ENCODE measurements at places on chromosomes 3 and 15.

- no peak for DNase-seq
These were observed 4.4 kb downstream of the LAMP3 start for GRCh38 chr3:183158113-183158512.

DNA sequence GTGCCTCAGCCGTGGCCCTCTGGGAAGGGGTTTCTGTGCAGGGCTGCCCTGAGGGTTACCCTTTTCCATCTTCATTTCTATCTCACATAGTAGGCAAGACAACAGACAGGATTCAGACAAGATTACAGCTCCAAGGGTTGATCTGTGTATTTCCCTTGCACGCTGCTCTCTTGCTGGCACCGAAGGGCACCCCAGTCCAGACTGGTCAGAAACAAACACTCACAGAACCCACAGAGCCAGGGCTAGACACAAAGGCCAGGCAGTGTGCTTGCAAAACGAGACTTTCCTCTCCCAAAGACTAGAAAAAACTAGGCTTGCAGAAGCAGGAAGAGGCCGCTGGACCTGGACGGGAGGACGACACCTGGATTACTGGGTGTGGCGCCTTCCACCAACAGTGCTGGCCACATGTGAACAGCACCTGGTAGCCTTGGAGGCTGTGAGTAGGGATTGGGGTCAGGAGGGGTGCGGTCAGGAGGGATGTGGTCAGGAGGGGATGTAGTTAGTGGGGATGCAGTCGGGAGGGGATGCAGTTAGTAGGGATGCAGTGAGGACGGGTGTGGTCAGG, 96.8 kb downstream of the BDH1 start:
- no peak for DNase-seq

- no peak for DNase-seq
These were observed 117.3 kb upstream of the LYSMD4 start for GRCh38 chr15:99850517-99850916.

GRCh38 chr3:72462595-72463011, 385.6 kb downstream of the SHQ1 start:
- DNase-seq: no peak

DNA sequence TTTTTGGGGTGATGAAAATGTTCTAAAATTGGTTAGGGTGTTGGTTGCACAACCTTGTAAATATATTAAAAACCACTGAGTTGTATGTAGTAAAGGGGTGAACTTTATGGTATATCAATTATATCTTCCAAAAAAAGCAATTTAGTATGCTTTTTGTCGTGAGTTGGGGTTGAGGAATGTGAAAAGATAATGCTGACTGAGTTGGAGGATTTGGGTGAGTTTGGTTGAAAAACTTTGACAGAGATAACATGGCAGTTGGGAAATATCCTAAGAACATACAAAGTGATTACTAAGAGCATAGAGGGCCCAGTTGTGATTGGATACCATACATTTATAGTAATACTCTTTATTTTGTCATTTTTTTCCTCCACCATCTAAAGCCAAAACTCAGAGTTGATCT, 33.6 kb downstream of the HMG20A start:
- no peak for DNase-seq

GRCh38 chr3:122982216-122983185, 45.1 kb downstream of the SEMA5B start:
- no peak for DNase-seq

DNA sequence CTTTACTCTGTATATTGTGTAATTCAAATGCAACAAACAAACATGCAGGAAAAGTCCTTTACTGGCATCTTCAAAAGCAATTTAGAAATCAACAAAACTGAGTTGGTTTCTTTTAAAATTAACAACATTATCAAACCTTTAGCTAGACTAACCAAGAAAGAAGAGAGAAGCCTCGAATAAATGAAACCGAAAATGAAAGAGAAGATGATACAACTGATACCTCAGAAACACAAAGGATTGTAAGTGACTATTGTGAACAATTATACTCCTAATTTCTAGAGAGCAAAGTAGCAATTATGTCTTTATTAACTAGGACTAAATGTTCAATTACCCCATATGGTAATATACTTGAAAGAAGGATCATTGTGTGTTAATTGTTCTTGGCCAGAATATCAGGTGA, 49.2 kb upstream of the P3H2 start:
- DNase-seq: no peak

- no peak for DNase-seq
These were observed 46.5 kb upstream of the LIMD1 start for GRCh38 chr3:45547764-45548680.

- DNase-seq: no peak
These were observed 157.3 kb downstream of the LIPC start for GRCh38 chr15:58589047-58589446.

DNA sequence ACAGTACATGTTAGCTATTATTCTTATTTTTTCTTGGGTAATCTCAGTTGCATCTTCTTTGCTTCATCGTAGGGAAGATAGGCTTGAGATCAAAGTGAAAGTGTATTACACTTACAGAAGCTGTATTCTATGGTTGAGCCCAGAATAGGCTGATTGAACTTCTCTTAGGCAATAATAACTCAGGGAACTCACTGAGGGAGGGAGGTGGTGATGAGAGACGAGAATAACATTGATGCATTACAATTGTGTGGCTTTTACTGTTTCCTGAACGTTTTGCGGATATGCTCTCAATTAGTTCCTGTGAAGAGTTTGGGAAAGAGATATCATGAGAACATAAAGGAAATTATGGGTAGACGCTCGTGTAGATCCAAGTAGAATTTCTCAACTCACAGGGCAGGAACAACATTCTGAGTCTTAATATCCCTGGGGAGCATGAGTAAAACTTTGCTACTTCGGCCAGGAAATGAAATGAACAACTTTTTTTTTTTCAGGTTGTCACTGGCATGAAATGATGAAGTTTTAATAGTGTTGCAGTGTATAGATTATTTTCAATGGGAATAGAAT, 302.2 kb downstream of the TUSC7 start:
- DNase-seq: no peak

DNA sequence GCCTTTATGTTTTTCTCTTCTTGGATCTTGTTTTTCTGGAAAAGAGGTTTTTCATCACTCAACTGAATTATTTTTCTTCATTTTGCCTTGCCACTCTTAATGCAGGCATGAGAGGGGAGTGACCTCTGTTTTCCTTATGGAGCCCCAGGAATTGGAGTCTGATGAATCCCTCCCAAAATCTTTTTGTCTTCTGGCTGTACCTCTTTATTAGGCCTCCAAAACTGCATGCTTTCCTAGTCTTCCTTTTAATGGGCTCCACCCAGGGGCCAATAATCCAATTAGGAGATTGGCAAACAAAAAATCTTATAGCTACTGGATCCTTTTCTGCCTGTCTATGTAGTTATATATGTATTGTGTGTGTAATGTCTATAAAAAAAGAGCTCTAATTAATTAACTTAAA, 192.4 kb upstream of the PEX5L start:
- no peak for DNase-seq

- no peak for DNase-seq
These were observed 24.9 kb downstream of the CXCR6 start for GRCh38 chr3:45968149-45968548.

DNA sequence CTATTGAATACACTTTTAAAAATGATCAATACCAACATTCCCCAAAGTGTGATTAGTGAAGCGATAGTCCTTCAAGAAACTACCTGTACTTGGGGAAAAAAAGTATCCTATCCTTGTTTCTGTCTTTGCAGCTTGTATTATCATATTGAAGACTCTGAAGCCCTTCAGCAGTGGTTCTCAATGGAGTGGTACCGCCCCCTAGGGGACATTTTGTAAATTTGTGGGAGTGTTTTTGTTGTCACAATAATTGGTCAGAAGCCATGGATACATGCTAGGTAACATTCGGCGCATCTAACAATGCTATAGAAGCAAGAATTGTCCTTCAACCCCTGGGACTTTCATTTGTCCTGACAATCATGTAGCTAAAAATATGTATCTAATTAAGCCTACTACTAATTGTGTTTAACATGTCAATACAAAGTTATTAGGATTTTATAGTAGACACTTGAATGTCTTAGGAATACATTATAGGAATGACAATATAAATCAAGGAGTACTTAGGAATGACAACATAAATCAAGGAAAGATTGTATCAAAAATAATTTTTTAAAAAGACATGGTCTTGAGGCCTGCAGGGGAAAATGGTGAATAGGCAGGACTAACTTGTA, 53.7 kb downstream of the NMD3 start:
- no peak for DNase-seq

DNA sequence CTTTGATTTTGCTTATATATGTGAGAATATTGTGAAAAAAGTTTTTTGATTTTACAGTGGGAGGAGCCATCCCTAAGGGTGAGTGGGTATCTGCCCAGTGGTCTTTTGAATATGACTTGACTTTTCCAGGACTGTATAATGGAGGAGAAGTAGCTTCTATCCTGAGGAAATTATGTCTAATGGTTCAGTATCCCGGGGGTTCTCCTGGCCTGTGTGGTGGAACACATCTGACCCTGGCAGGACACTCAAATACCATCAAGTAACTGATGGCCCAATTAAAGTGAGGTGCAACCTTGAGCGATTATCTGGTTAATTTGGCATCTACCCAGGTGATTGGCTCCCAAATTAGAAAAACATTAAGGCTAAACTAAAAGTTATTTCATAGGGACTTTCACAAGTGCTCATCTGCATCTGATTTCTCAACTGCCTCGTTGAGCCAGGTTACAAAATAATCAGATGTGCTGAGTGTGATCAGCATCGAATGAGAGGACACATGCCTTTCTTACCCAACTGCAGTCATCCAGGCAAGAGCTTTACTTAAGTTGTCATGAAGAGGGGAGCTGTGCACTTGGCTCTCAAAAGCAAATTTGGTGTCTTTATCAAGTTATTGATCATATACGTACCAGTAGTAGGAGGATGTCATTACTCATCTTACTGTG, 201.4 kb downstream of the IL5RA start:
- no peak for DNase-seq

DNA sequence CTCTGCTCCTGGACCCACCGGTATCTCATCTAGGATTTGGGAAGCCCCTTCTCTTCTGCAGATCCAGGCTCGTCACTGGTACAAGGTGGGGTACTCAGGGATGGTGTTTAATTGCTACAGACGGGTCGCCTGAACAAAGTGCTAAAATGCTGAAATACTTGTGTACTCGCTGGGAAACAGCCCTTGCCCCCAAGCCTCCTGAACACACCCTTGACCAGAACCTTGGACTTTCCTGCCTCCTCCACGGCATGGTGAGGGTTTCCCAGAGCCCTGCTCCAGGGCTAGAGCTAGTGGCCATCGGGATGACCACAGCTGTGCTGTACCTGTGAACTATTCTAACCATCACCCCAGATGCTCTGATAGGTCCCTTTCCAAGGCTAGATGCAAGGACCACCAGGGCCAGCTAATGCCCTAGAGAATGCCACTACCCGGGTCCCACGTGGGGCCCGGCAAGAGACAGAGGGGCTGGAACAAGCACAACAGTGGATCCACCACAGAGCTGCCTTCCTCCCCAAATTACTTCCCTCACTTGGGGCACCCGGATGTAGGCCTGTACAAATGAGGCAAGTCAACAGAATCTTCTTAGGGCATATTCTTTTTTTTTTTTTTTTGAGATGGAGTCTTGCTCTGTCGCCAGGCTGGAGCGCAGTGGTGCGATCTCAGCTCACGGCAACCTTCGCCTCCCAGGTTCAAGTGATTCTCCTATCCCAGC, 267.3 kb downstream of the FOXP1 start:
- DNase-seq: no peak

DNA sequence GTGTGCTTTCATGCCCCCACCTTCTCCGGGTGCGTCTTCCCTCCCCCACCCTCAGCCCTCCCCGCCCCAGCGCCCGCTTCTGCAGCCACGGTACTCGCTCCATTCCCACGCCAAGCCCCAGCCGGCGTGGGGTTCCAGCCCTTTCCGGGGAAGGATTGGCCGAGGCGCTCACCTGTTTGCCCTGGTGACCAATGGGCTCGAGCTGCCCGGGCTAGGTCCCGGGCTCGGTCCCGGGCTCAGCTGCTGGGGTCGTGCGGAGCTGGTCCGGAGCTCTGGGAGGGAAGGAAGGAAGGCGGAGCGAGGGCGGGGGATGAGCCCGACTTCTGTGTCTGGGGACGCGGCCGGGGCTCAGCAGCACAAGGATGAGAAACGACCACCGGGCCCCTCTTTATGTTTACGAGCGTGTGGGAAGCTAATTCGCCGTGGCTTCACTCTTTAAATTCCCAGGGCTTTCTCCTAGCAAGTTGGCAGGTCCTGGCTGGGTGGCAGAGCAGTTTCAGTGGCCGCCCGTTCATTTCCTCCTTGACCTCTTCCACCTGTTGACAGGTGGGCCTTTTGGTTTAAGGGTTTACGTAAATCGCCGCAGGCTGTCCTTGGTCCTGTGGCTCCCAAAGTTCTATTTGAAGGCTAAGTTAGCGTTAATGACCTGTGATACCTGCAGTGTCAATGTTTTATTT, at the start of gene IGSF10:
Gene IGSF10, minus strand, starts transcription at position 288 of the 677 bp plus-strand sequence. CDS start 2,352 bp downstream, outside the sequence.
- peak; percentile 52 for DNase-seq

DNA sequence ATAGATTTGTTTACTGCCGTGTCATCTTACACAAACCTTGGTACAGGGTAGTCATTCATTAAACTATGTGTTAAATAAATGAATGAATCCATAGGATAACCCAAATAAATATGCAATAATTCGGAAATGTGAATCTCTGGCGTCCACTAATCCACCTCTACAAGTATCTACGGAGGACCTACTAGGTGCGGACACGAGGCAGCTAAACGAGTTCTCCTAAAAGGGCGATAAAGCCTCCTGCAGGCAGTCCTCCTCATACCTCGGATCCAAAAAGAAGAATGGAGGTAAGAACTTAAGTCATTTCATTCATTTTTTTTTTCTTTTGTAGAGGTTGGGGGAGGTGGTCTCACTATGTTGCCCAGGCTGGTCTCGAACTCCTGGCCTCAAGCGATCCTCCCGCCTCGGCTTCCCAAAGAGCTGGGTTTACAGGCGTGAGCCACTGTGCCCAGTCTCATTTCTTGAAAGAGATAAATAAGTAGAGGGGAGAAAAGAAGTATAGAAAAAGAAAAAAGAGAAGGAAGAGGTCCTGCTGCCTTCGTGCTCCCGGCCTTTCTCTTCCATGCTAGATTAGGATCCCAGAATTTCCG, 706 bp upstream of the RPL35A start:
- DNase-seq: no peak

GRCh38 chr3:45055032-45055410, 28.9 kb downstream of the CLEC3B start:
- no peak for DNase-seq

- no peak for DNase-seq
These were observed 61.4 kb downstream of the COL8A1 start for GRCh38 chr3:99699841-99700240.

DNA sequence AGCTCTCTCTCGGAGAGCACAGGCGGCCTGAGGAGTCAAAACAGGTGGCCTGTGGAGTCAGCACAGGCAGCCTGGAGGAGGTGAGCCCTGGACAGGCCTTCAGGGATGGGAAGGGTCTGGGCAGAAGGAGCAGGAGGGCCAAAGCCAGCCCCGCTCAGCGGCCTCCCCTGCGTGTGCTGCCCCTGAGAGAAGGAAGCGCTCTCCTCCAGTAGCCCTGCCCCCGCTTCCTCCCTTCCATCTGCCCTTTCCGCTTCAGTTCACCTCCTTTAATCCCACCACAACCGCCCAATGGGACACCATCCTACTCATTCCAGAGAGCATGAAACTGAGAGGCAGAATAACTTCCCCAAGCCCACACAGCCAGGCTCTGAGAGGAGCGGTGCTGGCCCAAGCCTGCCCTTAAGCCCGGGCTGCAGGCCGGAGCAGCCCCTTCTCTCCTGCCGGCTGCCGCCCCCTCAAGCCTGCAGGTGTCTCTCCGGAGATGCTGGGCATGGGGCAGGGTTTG, 3.2 kb upstream of the NR2E3 start:
- DNase-seq: no peak

GRCh38 chr3:8201886-8202285, 299.7 kb upstream of the LMCD1 start:
- DNase-seq: no peak
